ENCODE measurements at places on chromosomes 1 and 21.
A peak's percentile ranks its signal among the peaks of the same experiment; 100 is the strongest.

GRCh38 chr1:174058624-174059023 lies 36.5 kb upstream of the RC3H1 start:
- DNase-seq: no peak

DNA sequence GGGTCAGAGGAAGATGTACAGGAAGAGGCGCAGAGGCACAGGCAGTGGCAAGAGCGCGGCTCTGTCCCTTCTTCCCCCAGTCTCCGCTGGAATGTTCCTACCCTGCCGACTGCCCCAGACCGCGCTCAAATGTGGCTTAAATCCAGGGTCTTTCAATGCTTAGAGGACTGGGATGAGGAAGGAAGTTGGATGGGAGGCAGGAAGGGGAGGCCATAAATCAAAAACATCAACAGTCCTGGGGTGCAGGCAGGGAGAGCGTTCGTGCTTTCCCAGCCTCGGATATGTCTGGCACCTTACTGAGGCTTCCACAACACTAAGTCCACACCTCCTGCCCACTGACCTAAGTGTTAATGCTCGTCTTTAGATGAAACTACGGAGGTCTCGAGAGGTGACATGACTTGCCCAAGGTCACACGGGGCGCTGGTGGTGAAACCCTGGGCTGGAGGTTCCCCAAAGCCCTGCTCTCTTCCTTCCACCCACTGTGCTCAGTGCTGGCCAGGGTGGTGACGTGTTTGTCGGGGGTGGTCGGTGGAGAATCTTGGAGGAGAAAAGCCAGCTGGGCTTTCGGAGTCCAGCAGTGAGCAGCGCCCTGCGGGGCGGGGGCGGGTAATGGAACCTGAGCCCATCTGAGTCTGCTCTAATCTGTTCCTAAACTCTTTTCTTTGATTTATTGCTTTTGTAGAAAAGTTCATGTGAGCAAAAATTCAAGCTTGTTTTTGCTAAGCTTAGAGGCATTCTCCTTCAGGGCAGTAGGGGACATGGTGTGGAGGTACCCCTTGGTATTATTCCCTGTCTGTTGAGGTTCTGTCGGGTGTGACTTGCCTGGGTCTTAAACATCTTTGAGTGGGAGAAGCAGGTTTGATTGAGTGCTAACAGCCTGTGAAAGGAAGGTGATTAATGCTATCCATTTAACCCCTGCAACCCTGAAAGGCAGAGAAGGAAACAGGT lies 708 bp downstream of the CDA start:
- DNase-seq: peak; percentile 45

DNA sequence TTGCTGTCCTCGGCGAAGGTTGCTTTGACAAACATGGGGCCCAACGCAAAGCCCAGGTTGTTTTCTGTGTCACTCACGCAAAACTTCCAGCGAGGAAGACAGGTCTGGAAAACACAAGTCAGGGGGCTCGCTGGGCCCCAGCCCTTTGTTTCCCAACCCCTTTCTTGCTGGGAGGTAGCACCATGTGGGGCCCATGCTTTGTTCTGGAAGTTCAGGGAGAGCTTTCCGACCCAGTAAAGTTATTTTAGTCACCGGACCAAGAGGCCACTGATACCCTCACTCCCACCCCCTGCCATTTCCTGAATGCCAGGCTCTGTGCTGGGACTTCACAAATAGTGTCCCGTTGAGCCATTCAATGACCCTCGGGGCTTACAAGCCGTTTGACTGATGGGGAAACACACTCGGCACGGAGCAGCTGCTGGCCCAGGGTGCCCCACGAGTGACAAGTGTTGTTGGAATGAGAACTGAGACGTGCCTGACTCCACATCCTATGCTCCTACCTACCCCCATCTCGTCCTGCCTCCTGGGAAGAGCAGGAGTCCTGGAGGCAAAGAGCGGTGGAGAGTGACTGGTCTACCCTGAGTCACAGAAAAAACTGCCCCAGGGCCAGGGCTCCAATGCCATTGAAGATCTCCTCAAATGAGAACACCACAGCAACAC lies 52.0 kb downstream of the ECE1 start:
- DNase-seq: peak; percentile 46

GRCh38 chr21:32270748-32271147 lies 8.1 kb downstream of the MIS18A start:
- DNase-seq: no peak

DNA sequence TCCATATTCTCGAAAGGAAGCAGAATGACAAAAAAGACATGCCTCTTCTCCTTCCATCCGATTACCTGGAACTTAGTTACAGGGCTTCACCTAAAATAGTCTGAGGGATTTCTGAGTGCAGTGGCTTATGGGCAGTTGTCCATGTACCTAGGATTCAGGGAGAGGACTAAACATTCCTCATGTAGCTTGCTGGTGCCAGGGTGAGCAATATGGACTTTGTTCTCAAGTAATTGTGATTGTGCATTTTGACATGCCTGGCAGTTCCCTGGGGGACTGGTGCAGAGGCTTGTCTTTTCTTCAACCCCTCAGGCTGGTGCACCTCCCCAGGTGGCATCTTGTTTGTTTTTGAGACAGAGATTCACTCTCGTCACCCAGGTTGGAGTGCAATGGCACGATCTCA lies 6.1 kb upstream of the PSEN2 start:
- no peak for DNase-seq

All from AG08395 (cell line).